ENCODE measurements at places on chromosomes 7 and 10. TPM values are rescaled to one million over a fixed set of nuclear protein-coding genes. Genes with fewer than 3 reads are reported as not detected.

The CTAGE6 gene
- not detected for total RNA-seq

The GPR26 gene
- total RNA-seq: 0.10 TPM

The FAM180A gene
- not detected for total RNA-seq

The ARMH3 gene
- 48.1 TPM for total RNA-seq

The RSPH10B gene
- total RNA-seq: not detected

DNA sequence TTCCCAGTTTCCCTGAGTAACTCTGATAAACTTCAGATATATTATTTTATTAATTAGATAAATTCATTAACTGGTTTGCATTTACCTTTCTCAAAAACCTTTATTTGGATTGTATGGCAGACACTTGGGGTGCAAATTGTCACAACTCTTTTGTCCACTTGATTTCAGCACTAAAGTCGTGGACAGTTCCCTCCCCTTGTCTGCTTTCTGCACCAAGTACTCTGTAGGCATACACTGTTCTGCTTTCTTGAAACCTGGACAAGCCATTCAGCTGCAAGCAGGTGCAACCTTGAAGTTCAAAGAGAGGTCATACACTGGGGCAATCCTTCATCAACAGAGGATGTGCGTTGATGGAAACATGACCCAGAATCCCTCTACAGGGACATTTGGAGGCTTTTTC lies 162.9 kb downstream of the ARL5B start:
- no peak for DNase-seq

DNA sequence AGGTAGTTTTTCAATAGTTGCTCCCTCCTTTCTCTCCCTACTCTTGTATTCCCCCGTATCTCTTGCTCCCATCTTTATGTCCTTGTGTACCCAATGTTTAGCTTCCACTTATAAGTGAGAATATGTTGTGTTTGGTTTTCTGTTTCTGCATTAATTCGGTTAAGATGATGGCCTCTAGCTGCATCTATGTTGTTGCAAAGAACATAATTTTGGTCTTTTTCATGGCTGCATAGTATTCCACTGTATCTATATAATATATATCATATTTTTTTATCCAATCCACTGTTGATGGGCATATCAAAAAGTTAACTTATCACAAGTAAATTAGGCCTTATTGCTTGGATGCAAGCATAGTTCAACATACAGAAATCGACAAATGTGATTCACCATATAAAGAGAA lies 594.0 kb downstream of the TYW1 start:
- DNase-seq: no peak

DNA sequence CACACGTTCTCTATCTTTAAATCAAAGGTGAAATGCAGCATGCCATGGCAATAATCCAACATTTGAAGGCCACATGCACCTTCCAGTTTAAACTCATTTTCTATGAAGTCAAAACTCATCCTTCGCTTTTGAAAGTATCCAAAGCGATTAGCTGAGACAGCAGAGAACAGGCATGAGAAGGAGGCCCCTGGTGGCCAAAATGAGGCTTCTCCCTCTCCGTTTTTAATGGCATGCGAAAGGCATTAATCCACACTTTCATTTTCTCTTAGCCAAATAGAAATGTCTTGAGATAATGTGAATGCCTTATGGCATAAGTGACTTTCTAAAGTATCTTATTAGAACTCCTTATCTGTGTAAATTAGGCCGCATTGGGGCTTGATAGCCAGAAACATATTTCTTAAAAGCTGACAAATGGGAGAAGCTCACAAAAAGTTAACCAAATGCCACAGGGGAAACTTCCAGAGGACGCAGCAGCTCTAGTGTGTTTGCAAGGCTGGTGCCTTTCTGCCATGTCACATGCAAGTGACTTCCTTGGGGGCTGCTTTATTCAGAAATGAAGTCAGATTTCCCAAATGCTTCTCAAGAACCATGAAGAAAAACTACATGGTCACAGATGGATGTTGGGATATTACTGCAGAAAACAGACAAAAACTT lies 1189.6 kb downstream of the SORCS1 start:
- peak; percentile 54 for DNase-seq

- DNase-seq: no peak
Measured at GRCh38 chr7:24715661-24716479, 41.4 kb downstream of the GSDME start.

DNA sequence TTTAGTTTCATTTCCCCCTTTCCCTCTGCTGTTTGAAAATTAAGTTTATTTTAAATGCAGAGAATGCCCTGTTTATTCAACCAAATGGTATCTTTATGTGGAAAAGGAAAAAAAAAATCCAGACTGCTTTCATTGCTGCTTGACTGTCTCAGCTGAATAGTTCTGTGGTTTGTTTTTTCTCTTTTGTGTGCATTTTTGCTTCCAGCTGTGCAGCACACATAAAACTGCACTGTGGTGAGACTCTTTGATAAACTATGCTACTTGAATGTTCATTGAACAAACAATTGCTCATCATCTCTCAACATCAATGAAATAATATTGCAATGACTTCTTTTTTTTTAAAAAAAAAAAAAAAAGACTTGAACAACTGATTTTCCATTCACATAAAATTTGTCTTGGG lies 78.6 kb upstream of the GLI3 start:
- DNase-seq: no peak

DNA sequence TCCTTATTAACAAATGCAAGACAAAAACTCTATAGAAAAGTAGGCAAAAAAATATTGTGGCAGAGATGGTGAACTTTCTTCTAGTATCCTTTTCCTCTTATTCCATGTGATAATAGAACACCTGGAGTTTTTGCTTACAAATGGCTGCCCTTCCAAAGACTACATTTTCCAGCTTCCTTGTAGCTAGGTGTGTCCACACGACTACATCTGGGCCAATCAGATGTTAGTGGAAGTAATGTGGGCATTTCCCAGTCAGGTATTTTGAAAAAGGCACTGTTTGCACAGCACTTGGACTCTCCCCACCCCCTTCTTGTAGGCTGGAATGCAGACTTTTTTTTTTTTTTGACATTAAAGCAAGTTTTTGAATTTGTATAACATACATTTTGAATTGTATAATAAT lies 105.5 kb upstream of the TBX20 start:
- no peak for DNase-seq

GRCh38 chr10:34811126-34811967 lies 3.7 kb downstream of the PARD3 start:
- DNase-seq: no peak

GRCh38 chr10:90413196-90413595 lies 444.6 kb downstream of the HTR7 start:
- no peak for DNase-seq

GRCh38 chr7:3135626-3136025 lies 92.0 kb upstream of the CARD11 start:
- no peak for DNase-seq

DNA sequence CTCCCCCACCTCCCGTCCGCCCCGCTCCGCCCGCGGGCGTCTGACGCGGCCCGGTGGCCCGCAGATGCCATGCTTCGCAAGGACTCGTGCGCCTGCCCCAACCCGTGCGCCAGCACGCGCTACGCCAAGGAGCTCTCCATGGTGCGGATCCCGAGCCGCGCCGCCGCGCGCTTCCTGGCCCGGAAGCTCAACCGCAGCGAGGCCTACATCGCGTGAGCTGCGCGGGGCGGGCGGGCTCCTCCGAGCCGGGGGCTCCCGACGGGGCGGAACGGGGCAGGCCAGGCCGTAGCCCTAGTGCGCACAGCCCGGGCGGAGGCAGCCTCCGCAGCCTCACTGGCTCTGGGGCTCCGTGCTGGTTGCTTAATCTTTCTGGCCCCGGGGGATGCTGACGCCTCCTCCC lies 2.8 kb downstream of the ASIC3 start:
- DNase-seq: peak; percentile 62

All from glutamatergic neuron (in vitro differentiated cells).